Germinal center (tissue), 1 donor: ENCODE measurements at places on chromosomes 12 and 14.
A peak's percentile ranks its signal among the peaks of the same experiment; 100 is the strongest.

DNA sequence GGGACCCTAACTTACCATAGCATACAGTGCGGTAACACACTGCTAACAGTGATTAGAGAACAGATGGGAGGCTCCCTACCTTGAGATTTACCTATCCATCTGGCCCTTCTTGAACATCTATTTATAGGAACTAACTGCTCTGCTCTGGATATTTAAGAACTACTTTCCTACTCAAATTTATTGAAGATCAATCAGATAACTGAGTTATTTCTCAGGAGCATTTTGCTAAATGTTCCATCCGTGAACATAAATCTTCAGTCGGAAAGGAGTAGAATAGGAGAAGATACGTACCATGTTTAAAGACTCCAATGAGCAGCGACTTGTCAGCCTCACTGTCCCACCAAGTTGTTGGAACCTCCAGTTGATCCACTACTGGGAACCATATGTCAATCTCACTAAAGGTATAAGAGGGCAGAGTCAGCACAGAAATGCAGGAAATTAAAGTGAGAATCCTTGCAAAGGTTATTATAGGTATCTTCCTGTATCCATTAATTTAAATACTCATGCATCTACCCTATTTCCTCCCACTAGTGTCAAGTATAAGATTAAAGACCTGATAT is 15.6 kb upstream of the SUPT16H start:
- DNase-seq, result no peak

DNA sequence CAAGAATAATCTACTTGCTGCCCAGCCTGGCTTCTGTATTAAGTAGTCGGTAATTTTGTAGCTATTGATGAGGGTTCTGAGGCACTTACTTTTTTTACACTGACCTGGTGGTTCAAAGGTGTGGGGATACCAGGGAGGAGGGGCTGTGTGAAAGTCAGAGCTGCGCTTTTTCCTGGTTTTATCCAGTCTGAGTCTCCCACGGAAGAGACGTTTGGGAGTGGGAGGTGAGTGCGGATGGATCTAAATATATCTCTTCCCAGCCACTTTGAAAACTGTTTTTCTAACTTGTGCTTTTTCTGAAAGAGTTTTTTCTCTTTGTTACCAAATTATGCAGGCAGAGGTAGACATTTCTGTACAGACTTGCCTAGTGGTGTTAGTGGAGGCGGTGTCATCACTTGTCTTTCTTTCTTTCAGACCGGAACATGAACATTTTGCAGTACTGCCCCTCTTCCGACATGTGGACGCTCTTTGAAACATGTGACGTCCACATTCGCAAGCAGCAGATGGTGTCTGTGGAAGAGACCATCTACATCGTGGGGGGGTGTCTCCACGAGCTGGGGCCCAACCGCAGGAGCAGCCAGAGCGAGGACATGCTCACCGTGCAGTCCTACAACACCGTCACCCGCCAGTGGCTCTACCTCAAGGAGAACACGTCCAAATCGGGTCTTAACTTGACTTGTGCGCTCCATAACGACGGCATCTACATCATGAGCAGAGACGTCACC is 17.4 kb upstream of the MANSC4 start:
- no peak for DNase-seq

- DNase-seq, result no peak
These were observed 342.4 kb upstream of the FLRT2 start for GRCh38 chr14:85187521-85187920.

- no peak for DNase-seq
These were observed 24.2 kb downstream of the ISCA2 start for GRCh38 chr14:74517731-74518130.

DNA sequence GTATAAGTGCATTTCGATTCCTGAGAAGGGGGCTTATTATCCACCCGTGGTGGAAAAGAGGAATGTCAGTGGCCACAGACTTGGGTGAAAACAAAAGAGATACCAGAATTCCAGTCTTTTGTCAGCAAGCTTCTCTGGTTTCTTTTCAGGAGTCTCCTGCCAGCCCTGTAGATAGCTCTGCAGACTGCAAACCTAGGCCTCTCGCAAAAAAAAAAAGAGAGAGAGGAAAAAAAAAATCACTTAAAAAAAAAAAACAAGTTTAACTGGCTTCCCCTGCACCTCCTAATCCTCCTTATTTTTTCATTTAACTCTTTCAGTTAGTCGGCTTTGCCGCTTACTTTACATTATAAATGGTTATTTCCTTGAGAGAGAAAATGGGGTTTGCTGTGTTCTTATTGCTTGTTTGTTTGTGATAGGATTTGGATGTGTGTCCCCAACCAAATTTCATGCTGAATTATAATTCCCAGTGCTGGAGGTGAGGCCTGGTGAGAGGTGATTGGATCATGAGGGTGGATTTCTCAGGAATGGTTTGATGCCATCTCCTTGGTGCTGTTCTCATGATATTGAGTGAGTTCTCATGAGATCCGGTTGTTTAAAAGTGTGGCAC is 170.0 kb downstream of the BCL11B start:
- DNase-seq, result no peak

- no peak for DNase-seq
These were observed 46.9 kb downstream of the PAWR start for GRCh38 chr12:79643821-79644220.

DNA sequence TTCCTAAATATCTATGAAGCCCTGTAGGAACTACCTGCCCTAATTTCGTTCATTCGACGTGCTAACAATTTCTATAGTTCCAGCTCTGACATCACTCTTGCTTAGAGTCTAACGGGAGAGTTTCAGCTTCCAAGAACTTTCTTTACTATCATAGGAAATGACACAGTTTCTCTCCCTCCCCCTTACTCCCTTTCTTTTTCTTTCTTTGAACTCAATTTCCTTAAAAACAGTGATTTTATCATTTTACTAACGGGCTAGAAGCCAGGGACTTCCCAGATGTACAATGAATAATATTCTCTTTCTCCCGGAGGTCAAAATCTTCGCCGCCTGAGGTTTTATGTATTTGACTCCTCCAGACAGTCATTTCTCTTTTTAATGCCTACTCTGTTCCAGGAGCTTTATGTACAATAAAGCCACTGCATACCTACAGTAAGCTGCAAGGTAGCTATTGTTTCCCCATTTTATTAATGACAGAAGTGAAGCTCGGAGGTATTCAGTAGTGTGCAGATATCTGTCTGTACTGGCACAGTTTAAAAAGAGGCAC is 15.7 kb downstream of the SMCO2 start:
- no peak for DNase-seq

- DNase-seq, result no peak
These were observed 12.9 kb upstream of the NEMF start for GRCh38 chr14:49865431-49865859.

DNA sequence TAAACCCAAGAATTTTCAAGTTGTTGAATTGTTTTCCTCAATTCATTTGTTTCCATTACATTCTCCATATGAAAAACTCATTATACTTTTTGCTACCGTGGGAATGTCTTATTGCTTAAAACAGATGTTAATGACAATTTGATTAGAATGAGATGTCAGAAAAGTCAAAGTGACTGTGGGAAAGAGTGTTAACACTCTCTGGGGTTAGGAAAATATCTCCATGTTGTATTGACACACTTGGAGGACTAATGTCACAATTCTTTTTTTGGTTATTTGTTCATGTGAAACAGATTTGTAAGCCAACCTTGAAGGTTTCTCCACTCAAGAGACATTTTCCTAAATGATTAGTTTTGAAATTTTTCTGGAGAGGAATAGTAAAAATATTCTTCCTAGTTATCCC is 47.2 kb upstream of the CMAS start:
- no peak for DNase-seq

GRCh38 chr12:24530689-24531088 is 418.2 kb downstream of the BCAT1 start:
- DNase-seq, result no peak

DNA sequence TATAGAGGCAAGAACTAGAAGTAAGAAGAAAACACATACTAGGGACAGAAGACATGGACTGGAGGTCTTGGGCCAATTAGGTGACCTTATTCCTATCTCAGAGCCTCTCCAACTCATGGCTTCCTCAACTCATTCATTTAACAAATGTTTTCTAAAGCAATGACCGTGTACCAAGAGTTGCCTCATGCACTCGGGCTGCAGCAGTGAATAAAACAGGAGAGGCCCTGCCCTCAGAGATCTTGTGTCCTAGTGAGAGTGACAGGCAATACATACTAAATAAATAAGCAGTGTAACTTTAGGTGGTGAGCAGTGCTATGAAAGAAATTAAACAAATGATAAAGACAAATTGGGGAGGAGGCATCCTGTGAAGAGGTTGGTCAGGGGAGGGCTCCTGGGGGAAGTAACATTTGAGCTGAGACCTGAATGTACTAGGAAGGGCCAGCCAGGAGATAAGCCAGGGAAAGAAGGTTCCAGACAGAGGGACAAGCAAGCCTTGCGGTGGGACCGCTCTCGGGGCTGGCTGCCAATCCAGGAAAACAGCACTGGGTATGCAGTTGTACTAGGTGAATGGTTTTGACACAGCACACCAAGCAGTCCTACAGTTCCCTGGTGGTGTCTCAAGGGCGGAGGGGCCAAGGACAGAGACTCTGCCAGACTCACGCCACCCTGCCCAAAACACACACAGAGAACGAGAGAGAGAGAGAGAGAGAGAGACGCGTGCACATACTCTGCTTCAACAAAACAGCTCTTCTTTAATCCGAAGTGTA is 1.3 kb downstream of the NINJ2 start:
- DNase-seq, result no peak

DNA sequence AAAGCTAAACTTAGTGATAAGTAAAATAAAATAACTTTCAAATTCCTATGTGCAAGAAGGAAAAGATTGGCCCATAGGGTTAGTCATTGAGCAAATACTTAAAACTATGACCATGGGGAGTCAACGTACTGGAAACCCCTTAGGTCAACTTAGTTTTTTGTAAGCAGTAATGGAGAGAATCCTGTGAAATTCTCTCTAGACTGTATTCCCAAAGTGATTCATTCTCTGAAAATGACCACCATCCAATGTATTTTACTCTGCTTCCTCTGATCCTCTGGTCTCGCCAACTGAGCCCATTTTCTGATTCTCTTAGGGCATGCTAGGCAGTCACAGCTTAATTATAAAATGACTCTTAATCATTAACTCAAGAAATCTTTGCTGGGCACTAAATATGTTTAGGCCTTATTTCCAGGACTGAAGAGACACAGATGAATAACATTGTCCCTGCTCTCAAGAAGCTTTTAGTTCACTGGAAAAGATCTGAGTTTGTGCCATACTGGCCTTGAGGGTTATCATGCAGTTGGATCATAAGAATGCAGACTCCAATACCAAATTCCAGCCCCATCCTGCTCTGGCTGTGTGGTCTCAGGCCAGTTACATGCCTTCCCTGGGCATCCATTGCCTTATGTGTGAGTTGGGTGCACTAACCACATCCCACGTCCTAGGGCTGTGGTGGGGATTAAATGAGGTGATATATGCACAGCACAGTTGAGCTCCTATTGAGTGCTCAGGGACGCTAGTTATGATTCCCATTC is 732.4 kb downstream of the AACS start:
- no peak for DNase-seq

DNA sequence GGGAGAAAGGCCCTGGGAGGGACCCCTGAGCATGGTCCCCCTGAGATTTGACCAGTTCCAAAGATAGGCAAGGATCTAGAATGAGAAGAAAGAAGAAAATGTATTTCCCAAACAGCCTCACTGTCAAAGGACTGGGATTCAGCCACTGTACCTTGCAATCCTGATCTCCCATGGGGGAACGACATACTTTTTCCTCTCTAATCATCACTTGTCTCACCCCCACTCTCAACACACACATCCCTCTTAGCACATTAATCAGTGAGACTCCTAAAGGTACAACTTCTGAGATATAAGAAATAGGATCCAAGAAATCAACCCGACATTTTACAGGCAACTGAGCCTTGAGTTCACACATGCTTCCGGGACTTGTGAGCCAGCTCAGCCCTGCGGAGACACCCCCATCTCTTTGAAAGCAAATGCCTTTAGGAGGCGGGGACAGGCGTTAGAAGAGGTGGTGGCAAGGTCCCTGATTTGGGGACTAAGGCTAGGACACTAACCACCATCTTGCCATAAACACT is 1.4 kb downstream of the MAP3K9 start:
- DNase-seq, result peak; percentile 67

- peak; percentile 45 for DNase-seq
These were observed 4.2 kb downstream of the RHOF start for GRCh38 chr12:121789233-121789781.

DNA sequence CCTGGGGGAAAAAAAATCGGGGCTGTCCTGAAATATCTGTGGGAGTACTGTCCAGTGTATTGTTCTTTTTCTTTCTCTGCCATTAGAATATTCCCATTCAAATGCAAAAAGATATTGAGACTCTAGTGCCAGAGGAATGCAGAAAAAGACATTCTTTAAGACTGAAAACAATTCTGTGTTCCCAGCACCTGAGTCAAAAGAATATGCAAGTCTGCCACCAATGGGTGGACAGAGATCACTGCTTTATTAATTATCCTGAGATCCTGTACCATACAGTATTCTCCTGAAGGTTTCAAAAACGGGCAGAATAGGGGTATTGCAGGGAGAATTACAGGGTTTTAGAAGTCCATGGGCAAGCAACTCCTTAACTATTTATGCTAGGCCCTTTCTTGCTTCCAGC is 361.8 kb downstream of the C12orf50 start:
- DNase-seq, result no peak

DNA sequence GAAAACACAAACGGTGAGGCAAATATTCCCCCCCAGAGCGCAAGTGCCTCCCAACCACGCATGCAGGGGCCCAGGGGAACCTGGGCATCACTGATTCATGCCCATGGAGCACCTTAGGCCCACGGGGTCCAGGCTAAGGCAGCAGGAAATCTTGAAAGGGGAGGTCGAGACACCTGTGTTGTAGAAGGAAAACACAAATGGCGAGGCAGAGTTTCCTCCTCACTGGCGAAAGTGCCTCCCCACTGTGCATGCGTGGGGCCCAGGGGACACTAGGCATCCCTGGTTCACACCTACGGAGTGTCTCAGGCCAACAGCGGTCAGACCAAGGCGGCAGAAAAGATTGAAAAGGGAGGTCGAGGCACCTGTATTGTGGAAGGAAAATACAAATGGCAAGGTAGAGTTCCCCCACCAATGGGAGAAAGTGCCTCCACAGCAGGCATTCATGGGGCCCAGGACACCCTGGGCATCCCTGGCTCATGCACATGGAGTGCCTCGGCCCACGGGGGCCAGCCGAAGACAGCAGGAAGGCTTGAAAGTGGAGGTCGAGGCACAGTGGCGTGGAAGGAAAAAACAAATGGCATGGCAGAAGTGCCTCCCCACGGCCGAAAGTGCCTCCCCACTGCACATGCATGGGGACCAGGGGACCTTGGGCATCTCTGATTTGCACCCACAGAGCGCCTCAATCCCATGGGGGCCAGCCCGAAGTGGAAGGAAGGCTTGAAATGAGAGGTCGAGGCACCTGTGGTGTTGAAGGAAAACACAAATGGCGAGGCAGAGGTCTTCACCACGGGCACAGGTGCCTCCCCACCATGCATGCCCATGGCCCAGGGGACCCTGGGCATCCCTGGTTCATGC is 368.8 kb downstream of the ALG10 start:
- DNase-seq, result no peak

DNA sequence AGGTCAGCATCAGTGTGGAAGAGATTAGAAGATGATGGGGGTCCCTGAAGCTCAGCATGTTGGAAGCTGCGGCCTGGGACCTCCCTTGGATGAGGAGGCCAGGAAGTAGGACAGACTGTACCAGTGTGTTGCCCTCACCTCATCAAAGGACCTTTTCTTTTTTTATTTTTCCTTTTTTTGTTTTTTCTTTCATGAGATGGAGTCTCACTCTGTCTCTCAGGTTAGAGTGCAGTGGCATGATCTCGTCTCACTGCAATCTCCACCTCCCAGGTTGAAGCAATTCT is 16.4 kb upstream of the FAM222A start:
- no peak for DNase-seq
